ENCODE measurements at places on chromosomes 2 and 18.

- H3K27me3 ChIP-seq: no peaks in the 10 kb centered on the region
- no peaks in the 10 kb centered on the region for H3K36me3 ChIP-seq
- no peak for DNase-seq
- peaks cover 11% of the 10 kb centered on the region for H3K4me1 ChIP-seq
Measured at GRCh38 chr2:58921676-58922075, 680.6 kb upstream of the FANCL start.

- DNase-seq: no peak
- no peak overlapping the region for H3K4me3 ChIP-seq
- no peak overlapping the region for H3K27ac ChIP-seq
- peaks cover 2% of the 10 kb centered on the region for H3K4me1 ChIP-seq
- no peaks in the 10 kb centered on the region for H3K36me3 ChIP-seq
- H3K27me3 ChIP-seq: no peaks in the 10 kb centered on the region
Measured at GRCh38 chr2:164739966-164740365, 101.7 kb downstream of the COBLL1 start.

DNA sequence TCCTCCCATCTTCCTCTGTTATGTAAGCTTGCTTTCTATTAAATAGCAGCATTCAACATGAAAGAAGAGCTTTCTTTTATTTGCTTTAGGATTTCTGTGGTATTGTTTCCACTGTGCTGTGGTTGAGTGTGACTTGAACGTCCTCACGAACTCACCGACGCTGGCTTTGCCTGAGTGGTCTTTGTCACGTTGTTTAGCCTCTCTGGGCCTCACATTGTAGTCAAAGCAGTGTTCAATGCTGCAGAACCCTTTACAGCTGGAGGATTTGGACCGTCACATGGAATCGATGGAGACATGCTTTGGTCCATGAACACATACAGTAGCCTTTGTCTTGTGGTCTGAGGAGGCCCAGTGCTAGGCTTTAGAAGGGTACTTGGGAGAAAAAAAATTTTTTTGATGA, 66.3 kb downstream of the TANC1 start:
- no peak overlapping the region for H3K27ac ChIP-seq
- H3K36me3 ChIP-seq: no peaks in the 10 kb centered on the region
- H3K4me1 ChIP-seq: peaks cover 45% of the 10 kb centered on the region
- H3K4me3 ChIP-seq: no peak overlapping the region
- DNase-seq: no peak
- H3K27me3 ChIP-seq: no peaks in the 10 kb centered on the region

- H3K36me3 ChIP-seq: no peaks in the 10 kb centered on the region
- no peak overlapping the region for H3K27ac ChIP-seq
- no peaks in the 10 kb centered on the region for H3K4me1 ChIP-seq
- DNase-seq: no peak
Measured at GRCh38 chr2:11610624-11611242, 59.3 kb downstream of the NTSR2 start.

DNA sequence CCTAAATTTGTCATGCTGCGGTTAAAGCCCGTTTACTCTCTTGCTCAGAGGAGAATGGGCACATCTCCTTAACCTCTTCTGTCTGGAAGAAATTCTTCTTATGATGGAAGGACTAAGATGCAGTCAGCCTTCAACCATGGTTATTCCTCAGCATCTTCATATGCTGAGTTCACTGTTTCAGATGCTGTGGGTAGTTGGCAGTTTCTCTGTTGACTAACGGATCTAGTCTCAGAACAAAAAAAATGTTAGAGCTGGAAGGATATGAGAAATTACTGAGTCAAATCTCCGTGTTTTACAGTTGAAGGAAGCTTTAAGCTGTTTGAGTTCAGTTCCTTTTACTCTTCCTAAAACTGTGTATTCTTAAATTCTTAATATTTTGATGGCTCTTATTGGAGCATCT, 43.6 kb upstream of the PGAP1 start:
- no peak overlapping the region for H3K27ac ChIP-seq
- H3K4me1 ChIP-seq: no peaks in the 10 kb centered on the region
- no peak for DNase-seq

DNA sequence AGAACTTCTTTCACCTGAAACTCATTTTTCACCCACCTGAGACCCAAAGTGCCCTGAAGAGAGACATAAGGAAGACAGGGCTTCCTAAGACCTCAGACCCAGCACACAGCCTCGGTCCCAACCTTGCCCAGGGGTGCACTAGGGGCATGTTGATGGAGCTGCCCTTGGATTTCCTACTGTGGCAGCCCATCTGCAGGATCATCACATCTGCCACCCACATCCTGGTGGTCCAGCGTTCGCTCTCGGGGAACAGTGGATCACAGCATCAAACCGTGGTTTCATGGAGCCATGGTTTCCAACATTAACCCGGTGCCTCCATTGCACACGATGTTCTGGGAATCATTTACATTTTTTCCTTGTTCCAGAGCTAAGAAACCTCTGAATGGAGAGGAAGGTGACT, 186.4 kb downstream of the TFCP2L1 start:
- no peak overlapping the region for H3K4me3 ChIP-seq
- peaks cover 12% of the 10 kb centered on the region for H3K4me1 ChIP-seq
- no peaks in the 10 kb centered on the region for H3K36me3 ChIP-seq
- no peaks in the 10 kb centered on the region for H3K27me3 ChIP-seq
- H3K27ac ChIP-seq: no peak overlapping the region

- peak overlapping the region; percentile 41 for H3K27ac ChIP-seq
- no peaks in the 10 kb centered on the region for H3K36me3 ChIP-seq
- no peaks in the 10 kb centered on the region for H3K4me1 ChIP-seq
- no peaks in the 10 kb centered on the region for H3K27me3 ChIP-seq
- no peak overlapping the region for H3K4me3 ChIP-seq
- DNase-seq: no peak
Measured at GRCh38 chr2:85930129-85931124, 41.6 kb upstream of the ST3GAL5 start.

GRCh38 chr18:78868330-78869316, 111.0 kb upstream of the SALL3 start:
- H3K4me1 ChIP-seq: no peaks in the 10 kb centered on the region
- peaks cover 3% of the 10 kb centered on the region for H3K27me3 ChIP-seq
- no peak overlapping the region for H3K27ac ChIP-seq
- no peaks in the 10 kb centered on the region for H3K36me3 ChIP-seq
- no peak for DNase-seq
- no peak overlapping the region for H3K4me3 ChIP-seq

DNA sequence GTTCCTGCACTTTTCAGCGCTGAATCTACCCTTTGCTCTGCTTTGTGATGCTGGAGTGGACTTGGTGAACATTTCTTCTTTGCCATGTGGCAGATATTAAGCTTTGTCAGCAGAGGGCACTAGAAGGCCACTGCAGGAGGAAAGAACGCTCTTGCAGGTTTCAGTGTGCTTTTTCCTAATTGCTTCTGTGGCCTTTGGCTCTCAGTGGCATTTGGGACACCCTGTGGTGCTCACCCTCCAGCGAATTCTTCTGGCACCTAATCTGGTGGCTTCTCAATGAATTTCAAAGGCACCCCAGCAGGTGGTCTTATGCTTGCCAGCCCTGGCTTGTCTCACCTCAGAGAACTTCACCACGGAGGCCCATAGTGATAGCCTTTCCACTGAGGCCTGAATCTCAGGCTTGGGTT, 146.7 kb downstream of the MYO3B start:
- H3K4me1 ChIP-seq: no peaks in the 10 kb centered on the region
- DNase-seq: no peak
- no peaks in the 10 kb centered on the region for H3K36me3 ChIP-seq
- no peaks in the 10 kb centered on the region for H3K27me3 ChIP-seq
- H3K27ac ChIP-seq: no peak overlapping the region

DNA sequence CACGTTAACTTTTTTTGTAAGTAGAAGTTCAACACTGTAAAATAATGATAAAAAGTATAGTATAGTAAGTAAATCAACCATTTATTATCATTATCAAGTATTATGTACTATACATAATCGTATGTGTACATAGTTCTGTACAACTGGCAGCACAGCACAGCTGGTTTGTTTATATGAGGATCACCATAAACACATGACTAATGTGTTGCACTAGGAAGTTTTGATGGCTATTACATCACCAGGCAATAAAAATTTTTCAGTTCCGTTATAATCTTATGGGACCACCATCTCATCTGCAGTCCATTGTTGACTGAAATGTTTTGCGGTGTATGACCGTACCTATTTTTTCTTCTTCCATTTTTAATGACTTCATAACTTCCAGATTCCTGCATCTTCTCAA, 39.2 kb upstream of the ZNF385B start:
- no peaks in the 10 kb centered on the region for H3K36me3 ChIP-seq
- no peaks in the 10 kb centered on the region for H3K27me3 ChIP-seq
- no peak overlapping the region for H3K27ac ChIP-seq
- no peak overlapping the region for H3K4me3 ChIP-seq
- H3K4me1 ChIP-seq: no peaks in the 10 kb centered on the region

DNA sequence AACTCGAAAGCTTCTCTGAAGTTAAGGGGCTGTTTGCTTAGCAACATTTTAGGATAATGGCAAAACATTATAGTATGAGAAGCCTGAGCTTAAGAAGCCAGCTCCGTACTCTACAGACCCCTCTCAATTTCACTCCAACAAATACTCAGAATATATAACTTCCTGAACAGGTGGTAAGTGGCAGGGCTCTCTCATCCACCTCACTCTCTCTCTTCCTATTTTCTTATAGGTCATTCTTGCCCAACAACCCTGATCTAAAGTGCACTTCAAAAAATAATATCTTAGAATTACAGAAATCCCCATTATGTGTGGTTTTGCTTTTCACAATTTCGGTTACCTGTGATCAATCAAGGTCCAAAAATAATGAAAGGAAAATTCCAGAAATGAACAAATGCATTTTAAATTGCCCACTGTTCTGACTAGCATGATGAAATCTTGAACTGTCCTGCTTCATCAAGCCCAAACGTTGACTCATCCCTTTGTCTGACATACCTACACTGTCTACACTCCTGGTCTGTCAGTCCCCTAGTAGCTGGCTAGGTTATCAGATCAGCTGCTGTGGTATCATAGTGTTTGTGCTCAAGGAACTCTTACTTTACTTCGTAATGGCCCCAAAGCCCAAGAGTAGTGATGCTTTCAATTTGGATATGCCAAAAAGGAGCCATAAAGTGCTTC, 122.8 kb upstream of the COL5A2 start:
- no peak overlapping the region for H3K4me3 ChIP-seq
- H3K36me3 ChIP-seq: no peaks in the 10 kb centered on the region
- no peak for DNase-seq
- H3K4me1 ChIP-seq: no peaks in the 10 kb centered on the region

- no peaks in the 10 kb centered on the region for H3K27me3 ChIP-seq
- peak; percentile 52 for DNase-seq
- no peaks in the 10 kb centered on the region for H3K4me1 ChIP-seq
Measured at GRCh38 chr2:127609031-127609751, 36.8 kb upstream of the GPR17 start.

- no peak overlapping the region for H3K4me3 ChIP-seq
- H3K4me1 ChIP-seq: peaks cover 4% of the 10 kb centered on the region
- no peak overlapping the region for H3K27ac ChIP-seq
Measured at GRCh38 chr2:223967981-223968380, 10.7 kb downstream of the MRPL44 start.

GRCh38 chr2:197972061-197972460, 167.7 kb downstream of the PLCL1 start:
- peaks cover 6% of the 10 kb centered on the region for H3K4me1 ChIP-seq
- peak; percentile 74 for DNase-seq
- no peaks in the 10 kb centered on the region for H3K36me3 ChIP-seq

DNA sequence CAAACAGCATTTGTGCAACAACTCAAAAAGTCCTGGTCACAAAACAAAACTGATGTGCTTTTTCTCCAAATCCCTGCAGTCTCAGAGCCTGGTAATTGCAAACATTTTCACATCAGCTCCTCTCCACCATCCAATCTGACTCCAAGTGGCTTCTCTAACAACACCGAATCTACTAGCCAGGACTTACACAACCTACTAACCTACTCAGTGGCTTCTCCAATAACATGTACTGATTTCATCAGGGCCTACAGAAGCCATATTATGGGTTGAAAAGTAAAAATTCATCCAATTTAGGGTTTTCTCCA, 104.3 kb downstream of the COLEC12 start:
- no peak for DNase-seq
- no peaks in the 10 kb centered on the region for H3K4me1 ChIP-seq
- no peaks in the 10 kb centered on the region for H3K36me3 ChIP-seq
- H3K4me3 ChIP-seq: no peak overlapping the region
- H3K27me3 ChIP-seq: no peaks in the 10 kb centered on the region

- no peaks in the 10 kb centered on the region for H3K27me3 ChIP-seq
- no peaks in the 10 kb centered on the region for H3K4me1 ChIP-seq
- no peaks in the 10 kb centered on the region for H3K36me3 ChIP-seq
- H3K27ac ChIP-seq: no peak overlapping the region
- DNase-seq: no peak
Measured at GRCh38 chr2:224893848-224894247, 148.4 kb downstream of the DOCK10 start.

- peaks cover 29% of the 10 kb centered on the region for H3K4me1 ChIP-seq
- no peaks in the 10 kb centered on the region for H3K27me3 ChIP-seq
- H3K4me3 ChIP-seq: no peak overlapping the region
- no peak for DNase-seq
- H3K36me3 ChIP-seq: no peaks in the 10 kb centered on the region
Measured at GRCh38 chr2:65379721-65380171, 52.7 kb downstream of the SPRED2 start.

DNA sequence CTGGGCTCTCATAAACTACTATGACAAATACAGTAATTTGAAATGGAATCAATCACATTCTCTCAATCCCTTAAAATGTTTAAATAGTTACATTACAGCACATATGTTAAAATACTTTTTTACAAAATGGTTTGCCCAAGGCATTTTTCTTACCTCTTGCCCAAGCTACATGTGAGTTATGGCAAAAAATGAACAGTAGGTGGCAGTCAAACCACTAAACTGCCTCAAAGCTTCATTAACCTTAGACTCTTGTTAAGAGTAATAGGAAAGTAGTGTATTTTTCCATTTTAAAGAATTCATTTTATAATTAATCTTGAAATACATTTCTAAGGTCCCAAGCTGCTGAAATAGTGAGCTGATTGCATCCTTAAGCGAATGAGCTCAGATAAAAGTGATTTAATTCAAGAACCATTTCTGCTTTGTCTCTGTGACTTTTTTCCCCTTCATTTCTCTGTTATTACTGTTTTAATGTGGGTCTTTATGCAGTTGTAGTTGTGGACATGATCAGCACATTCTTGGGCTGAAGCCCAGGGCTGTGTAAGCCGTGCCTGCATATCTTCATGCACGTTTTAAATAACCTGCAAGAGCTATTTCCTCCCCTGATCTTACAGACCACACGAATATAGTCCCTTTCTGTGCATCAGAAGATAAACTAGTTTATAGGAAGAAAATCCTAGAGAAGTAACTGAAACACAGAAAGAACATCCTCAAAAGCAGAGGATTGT, 311.8 kb downstream of the LNPK start:
- peak overlapping the region; percentile 8 for H3K27ac ChIP-seq
- DNase-seq: no peak
- no peak overlapping the region for H3K4me3 ChIP-seq

- DNase-seq: no peak
- no peaks in the 10 kb centered on the region for H3K4me1 ChIP-seq
- H3K27me3 ChIP-seq: no peaks in the 10 kb centered on the region
- H3K4me3 ChIP-seq: no peak overlapping the region
- H3K36me3 ChIP-seq: no peaks in the 10 kb centered on the region
- no peak overlapping the region for H3K27ac ChIP-seq
Measured at GRCh38 chr2:138122891-138123290, 158.6 kb downstream of the HNMT start.

GRCh38 chr2:211175956-211176355, 619.6 kb downstream of the CPS1 start:
- no peak overlapping the region for H3K27ac ChIP-seq
- no peak overlapping the region for H3K4me3 ChIP-seq
- no peaks in the 10 kb centered on the region for H3K36me3 ChIP-seq
- H3K4me1 ChIP-seq: peaks cover 6% of the 10 kb centered on the region

GRCh38 chr2:145230546-145230945, 710.6 kb upstream of the ZEB2 start:
- H3K4me1 ChIP-seq: no peaks in the 10 kb centered on the region
- H3K36me3 ChIP-seq: no peaks in the 10 kb centered on the region
- H3K4me3 ChIP-seq: no peak overlapping the region
- H3K27ac ChIP-seq: no peak overlapping the region
- DNase-seq: no peak
